ENCODE measurements at places on chromosomes 11 and 22.

DNA sequence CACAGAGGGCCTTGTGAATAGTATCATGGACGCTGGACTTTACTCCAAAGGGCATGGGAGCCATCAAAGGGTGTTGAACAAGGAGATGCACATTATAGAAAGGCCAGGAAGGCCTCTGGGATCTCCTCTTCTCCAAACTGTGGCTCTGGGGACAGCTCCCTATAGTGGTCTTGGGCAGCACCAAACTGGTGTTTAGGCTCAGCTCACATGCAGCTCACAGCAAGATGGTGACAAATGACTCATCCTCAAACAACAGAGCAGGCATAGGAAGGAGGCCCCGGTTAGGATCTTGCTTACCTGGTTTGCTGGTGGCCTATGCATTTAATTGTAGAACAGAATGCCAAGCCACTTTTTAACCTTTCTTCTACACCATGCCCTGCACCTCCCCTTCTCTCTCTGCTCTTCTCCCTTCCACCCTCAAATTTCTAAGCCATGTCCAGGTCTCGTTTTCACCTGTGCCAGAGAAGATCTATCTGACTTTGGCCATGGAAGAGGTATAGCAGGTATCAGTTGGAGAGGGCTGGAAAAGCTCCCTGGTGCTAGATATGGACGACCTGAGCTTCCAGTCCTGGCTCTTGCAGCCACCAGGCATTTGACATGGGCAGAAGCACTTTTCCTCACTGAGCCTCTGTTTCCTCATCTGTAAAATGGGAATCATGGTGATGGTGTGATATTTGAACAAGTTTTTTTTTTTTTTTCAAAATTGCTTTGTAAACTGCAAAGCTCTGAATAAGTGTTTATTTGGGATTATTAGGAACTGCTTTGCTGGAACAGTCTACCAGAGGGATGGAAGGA lies 14.4 kb upstream of the EHF start:
- no peak for DNase-seq

GRCh38 chr11:118998822-118999221 lies 884 bp downstream of the CENATAC start:
- peak; percentile 82 for DNase-seq

DNA sequence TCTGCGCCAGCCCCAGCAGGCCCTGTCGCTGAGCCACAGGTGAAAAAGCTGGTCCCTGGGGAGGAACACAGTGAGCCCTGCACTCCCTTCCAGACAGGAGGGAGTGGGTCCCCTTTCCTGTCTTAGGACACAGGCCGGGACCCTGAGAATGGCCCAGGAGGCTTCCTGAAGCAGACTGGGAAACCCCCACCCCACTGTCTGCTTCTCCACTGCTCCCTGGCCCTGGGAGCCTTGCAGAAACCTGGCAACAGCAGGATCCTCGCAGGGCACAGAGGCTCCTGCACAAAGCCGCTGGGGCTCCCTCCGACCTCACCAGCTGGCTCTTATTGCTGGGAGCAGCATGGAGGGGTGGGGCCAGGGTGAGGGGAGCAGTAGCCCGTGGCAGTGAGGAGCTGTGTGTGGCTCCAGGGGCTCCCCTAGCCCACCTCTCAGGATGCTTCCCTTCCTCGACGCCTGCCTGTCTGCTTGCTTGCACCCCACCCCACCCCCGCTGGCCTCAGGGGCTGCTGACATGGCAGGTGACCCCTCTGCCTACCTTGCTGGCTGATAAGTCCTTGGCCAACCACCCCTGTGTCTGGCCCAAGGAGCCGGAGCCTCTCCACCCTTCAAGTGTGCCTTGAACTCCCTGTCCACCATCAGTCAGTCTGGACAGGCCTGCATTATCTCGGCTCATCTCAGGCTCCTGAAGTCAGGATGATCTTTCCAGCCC lies 72.1 kb upstream of the KCNQ1OT1 start:
- DNase-seq = no peak

DNA sequence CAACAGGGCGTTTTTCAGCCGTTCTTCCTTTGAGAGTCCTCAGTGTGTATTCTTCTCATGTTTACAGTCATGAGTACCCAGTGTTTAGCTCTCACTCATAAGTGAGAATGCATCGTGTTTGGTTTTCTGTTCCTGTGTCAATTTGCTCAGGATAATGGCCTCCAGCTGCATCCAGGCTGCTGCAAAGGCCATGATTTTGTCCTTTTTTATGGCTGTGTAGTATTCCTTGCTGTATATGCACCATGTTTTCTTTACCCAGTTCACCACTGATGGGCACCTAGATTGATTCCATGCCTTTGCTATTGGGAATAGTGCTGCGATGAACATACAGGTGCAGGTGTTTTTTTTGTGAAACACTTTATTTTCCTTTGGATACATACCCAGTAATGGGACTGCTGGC lies 23.5 kb downstream of the B3GAT1 start:
- no peak for DNase-seq

GRCh38 chr22:49021926-49022815 lies 805.5 kb downstream of the BRD1 start:
- no peak for DNase-seq

- DNase-seq = peak; percentile 21
These were observed 320.0 kb upstream of the LRRC4C start for GRCh38 chr11:41779401-41779960.

DNA sequence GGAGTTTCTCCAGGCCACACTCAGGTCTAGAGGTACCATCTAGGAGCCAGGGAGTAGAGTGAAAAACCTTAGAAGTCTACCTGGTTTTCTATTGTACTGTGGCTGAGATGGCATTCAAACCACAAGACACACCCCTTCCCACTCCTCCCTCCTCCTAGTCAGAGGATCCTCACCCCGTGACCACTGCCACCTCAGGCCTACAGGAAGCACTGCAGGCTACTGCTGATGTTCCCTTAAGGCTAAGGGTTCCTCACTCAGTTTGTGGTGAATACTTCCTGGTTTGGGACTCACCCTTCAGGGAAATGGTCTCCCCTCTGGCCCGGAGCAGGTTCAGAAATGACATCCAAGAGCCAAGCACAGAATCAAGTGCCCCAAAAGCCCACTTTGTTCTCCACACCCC lies 1293.9 kb downstream of the JRKL start:
- peak; percentile 67 for DNase-seq

DNA sequence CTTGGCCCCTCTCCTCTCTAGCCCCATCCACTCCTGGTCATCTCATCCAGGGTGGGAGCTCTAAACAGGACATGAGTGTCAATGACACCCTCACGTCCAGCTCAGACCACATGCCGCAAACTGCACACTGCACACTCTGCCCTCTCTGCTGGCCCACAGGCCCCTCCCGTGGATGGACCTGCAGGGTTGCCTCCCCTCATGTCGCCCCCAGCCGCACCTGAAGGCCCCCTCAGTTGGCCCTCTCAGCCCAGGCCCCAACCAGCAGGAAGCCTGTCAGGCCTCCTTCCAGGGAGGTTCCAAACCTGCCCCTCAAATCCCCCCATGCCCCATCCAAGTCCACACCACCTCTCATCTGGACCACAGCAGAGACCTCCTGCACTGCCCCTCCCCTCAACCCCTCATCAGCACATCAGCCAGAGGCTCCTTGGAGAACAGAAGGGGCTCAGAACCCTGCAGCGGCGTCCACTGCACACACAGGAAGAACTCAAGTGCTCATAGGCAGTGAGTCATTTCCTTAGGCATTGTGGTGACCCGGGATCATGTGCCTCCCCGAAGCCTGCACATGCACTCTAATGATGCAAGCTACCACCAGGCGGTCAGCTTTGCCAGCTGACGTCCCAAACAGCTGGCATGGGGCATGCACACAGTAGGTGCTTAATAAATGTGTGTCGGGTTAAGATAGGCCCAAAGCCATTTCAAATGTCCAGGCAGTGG lies 12.9 kb upstream of the CDKN1C start:
- DNase-seq = peak; percentile 70

- no peak for DNase-seq
These were observed 1.0 kb upstream of the DRD4 start for GRCh38 chr11:635945-636510.

- no peak for DNase-seq
These were observed 19.5 kb upstream of the MS4A8 start for GRCh38 chr11:60679879-60680278.

GRCh38 chr22:20946080-20946986 lies 20.7 kb upstream of the AIFM3 start:
- DNase-seq = no peak

- no peak for DNase-seq
These were observed 51.6 kb downstream of the CERK start for GRCh38 chr22:46686221-46687047.

DNA sequence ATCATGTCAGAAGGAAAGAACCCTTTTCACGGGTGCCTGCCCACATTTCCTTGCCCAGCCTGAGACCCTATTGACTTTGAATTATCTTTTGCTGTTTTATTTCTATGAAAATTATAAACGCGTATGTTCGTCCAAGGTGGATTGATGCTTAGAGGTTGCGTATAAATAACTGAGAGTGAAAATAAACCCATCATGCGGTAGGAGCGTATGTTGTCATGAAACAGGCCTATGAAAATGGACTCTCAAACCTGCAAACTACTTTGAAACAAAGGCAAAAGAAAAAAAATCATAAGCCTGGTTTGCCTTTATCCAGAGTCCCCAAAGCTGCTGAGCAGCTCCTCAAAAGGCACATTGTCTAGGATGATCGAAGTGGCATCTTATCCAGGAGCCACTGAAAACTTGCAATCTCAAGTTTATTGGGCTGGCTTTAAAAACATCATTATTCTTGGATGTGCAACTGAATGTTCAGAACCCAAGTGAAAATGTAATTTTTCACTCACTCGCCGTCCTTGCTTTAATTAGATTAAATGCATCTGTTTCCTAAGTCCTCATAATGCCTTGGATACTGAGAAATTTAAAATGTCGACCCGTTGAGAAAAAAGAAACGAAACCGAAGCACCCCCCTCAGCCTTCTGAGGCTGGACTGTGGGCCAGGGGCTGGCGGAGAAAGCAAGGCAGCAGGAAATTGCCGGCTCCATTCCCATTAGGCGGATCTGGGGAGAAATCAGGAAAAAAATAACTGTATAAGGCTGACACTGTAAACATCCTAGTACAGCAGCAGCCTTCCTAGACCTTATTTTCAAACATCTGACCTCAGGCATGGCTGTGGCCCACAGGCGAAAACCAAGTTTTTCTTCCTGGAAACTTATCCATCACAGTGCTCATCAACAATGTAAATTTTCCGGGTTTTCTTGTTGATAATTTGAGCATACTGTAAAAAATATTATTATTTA lies 82.9 kb upstream of the PPARA start:
- DNase-seq = peak; percentile 71

GRCh38 chr11:77726524-77726923 lies 88.9 kb upstream of the CLNS1A start:
- no peak for DNase-seq

DNA sequence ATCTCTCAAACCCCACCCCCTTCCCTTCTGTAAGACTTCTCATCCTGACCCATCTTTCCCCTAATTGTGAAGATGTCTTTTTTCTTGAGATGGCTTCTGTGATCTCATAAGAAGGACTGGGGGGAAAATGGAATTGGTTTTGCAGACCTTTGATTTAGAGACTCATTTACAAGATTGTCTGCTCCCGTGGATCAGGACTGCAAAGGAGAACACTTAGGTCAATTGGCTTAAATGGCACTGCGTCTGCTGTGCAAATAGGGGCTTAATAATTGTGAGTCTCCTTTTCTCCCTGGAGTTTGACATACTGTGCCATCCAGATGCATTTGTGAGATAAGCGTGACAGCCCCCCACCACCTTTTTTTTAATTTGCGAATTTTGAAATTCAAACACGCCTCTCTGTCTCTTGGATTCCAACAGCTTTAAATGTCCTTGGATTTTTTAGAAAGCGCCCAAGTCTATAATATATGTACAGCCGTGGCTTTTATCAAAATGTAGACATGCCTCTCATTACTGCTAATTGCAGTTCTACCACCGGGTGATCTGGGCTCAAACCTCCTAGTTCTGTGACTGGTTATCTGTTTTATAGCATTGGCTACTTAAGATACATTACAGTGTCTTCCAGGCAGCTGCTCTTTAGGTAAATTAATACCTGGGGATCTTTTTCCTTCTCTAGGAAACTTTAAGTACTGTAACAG lies 150.0 kb downstream of the DBX1 start:
- DNase-seq = no peak

DNA sequence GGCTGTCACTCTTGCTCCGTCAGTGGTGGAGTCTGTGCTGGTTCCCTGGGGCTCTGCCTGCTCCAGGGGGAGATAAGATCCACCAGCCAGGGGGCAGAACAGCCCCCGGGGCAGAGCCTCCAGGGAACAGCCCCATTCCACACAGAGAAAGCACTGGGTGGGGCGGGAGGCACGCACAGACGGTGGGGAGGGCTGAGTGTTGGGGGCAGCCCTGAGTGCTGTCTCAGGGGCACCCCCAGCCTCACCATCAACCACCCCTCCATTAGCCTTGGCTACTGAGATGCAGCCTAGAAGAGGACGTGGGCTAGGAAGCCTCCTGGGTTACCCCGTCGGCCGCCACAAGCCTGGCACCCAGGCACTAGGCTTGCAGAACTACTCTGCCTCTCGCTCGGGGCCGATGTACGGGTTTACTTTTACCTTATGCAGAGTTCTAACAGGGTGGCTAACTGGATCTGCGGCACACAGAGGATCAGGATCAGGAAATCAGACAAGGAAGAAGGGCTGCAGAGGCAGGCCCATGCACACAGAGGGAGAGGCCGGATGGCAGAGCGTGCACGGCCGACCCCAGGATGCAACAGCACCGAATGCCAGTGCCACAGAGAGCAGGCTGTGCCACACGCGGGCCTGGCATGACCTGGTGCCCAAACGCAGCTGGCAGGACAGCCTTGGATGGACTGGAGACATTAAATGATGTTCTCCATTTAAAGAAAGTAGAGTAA lies 140.5 kb downstream of the CTTN start:
- DNase-seq = no peak

GRCh38 chr11:131664816-131665215 lies 294.4 kb downstream of the NTM start:
- no peak for DNase-seq

- DNase-seq = no peak
These were observed 1.4 kb downstream of the TRIM34 start for GRCh38 chr11:5626196-5626595.

GRCh38 chr11:65844231-65844872 lies 10.6 kb downstream of the SNX32 start:
- no peak for DNase-seq

GRCh38 chr11:71332447-71332846 lies 80.1 kb upstream of the SHANK2 start:
- no peak for DNase-seq

GRCh38 chr11:100525635-100526034 lies 161.5 kb upstream of the ARHGAP42 start:
- DNase-seq = peak; percentile 35

GRCh38 chr22:40070701-40071100 lies 75.9 kb downstream of the FAM83F start:
- no peak for DNase-seq

DNA sequence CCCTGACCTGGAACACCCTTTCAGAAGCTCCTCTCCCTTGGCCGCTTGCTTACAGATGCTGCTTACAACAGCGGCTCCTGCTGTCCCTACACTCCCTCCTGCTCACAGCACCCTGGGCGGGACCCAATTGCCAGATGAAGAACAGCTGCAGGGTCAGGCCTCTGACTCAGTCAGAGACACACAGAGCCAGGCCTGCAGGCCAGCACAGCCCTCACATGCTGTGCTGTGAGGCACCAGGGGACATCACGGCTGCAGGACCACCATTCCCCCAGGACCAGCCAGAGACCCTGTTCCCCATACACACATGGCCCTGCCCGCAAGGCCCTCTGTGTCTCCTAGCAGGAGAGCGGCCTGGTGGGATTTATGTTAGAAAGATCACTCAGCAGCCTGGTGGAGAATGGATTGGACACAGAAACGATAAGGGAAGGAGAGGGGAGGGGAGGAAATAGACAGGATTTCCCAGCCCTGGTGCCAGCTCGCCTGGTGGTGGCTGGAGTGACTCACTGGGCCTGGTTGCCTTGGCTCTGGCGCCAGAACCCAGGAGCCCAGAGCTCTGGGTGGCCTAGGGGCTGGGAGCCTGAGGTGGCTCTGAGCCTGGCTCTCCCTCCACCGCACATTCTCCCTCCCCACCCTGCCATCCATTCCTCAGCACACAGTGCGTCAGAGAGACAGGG lies 6.7 kb downstream of the CAPN5 start:
- peak; percentile 89 for DNase-seq
